ENCODE measurements at places on chromosomes 4 and X. TPM values are rescaled to one million over a fixed set of nuclear protein-coding genes. Genes with fewer than 3 reads are reported as not detected.

GC gene
- not detected for total RNA-seq

DNA sequence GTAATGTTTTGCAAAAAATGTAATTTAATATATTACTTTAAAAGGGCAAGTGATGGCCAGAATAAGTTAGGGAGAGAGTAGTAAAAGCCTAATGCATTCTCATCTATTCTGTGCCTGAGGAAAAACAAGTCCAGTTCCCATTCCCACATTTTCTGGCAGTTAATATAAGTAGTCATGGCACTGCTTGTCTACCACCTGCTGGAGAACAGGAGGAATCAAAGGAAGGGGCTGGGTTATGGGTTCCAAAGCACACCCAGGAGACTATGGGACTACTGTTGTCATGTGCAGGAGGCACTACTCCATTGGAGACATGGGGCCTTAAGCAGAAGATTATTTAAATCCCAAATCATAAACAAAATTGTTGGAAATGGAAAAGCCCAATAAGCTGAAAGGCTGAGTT, 2618.6 kb downstream of the ARAP2 start:
- DNase-seq, result peak; percentile 29

DNA sequence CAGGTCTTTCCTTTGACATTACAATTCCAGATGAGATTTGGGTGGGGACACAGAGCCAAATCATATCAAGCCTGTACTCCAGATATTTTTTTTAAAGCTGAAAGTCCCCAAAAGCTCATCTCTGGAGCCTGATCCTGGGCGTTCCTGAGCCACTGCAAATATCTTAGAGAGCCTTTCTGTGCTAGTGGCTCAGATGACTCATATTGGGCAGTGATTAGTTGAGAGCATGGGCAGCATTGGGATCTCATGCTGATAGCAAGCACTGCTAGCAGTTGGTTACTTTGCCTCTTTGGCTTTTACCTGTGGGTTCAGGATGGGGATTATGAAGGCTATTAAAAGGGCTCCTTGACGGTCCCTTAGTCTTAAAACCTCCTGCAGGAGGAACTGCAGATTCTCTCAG, 51.4 kb upstream of the SCRG1 start:
- no peak for DNase-seq

DNA sequence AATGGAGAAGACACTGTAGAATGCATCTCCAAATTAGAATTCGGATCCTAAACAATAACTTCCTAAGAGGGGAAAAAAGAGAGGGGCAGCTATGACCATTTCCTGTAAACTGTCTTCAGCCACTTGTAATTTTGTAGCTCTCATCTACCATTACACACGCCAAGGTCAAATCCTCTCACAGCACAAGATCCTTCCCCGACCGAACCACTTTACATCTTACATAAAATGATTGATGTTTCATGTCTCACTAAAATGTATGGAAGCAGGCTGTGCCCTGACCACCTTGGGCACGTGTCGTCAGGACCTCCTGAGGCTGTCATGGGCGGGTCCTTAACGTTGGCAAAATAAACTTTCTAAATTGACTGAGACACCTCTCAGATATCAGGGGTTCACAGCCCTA, 24.1 kb upstream of the PBDC1 start:
- peak; percentile 60 for DNase-seq

SPON2 gene
- total RNA-seq, result 0.80 TPM

GPRASP2 gene
- 12.1 TPM for total RNA-seq

- no peak for DNase-seq
These were observed 15.7 kb upstream of the MSX1 start for GRCh38 chr4:4843635-4844291.

GRCh38 chrX:49040376-49040955, 2.7 kb downstream of the TFE3 start:
- peak; percentile 35 for DNase-seq

MCUB gene
- total RNA-seq, result 21.7 TPM

HSFX1 gene
- not detected for total RNA-seq

DNA sequence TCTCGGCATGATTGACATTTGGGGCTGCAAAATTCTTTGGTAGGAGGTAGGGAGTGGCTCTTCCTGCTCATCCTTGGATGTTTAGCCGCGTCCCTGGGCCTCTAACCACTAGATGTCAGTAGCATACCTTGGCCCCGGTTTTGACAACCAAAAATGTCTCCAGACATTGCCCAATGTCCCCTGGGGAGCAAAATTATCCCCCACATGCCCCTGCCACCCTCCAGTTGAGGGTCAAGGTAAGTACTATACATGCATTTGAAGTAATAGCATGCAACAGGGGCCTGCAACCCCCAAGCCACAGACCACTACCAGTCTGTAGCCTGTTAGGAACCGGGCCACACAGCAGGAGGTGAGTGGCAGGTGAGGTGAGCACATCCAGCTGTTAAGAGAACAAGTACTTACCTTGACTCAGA, 17.6 kb upstream of the KIAA1210 start:
- peak; percentile 62 for DNase-seq

RBMXL3 gene
- total RNA-seq, result not detected

DNA sequence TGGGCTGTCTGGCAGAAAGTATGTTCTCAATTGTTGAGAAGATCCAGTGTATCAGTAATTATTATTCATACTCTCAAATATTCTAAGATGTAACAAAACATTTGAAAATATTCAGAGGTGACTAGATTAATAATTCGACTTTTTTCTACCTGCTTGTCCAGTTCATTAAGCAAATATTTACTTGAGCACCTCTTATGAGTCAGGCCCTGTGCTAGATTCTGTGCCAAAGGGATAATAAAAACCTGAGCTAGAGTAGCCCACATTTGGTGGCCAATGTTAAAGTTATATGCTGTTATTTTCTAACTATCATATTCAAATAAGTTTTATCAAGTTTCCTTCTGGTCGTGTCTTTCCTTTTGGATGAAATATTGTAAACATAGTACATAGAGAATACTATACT, 58.5 kb downstream of the ARHGAP10 start:
- peak; percentile 81 for DNase-seq

DNA sequence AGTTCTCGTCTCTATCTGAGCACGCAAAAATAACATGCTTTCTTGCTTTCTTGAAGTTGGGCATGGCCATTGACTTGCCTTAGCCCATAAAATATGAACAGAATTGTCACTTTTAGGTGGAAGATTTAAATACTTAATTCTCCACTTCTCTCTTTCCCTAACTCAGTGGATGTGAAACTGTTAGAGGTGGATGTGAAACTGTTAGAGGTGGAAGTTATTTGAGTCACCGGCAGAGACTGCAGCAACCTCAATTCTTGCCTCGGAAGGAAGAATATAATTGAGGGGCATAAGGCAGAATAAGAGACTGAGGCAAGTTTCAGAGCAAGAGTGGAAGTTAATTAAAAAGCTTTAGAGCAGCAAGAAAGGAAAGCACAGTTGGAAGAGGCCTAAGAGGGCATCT, 2.8 kb upstream of the PARM1 start:
- no peak for DNase-seq

DNA sequence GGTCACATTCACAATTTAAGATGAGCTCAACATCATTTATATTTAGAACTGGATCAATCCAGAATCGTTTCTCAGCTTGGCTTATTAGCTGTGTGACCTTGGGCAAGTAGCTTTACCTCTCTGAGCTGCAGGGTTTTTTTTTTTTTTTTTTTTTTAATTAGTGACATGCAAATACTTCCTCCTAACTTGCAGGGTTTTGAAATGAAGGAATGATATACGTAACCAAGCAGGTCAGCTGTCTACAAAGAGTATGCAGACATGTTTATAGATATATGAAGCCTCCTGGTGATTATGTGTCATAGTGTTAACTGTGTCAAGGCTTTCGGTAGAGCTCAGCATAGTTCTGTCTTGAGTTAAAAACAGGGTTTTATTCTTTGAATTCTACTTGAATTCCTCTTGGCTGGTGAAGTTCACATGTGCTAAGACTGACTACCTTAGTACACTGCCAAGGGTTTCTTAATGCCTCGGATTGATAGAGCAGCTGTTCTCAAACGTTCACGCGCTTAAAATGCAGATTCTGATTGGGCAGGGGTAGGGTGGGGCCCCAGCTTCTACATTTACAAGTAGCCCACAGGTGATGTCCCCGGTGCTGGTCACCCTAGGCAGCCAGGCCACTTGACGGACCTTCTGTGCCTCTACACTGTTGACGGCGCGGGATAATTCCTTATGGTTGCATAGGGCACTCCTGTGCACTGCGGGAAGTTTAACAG, 654 bp upstream of the STS start:
- no peak for DNase-seq

CD38 gene
- not detected for total RNA-seq
